ENCODE measurements at places on chromosomes 6 and 20. TPM values are rescaled to one million over a fixed set of nuclear protein-coding genes. Genes with fewer than 3 reads are reported as not detected.

DNA sequence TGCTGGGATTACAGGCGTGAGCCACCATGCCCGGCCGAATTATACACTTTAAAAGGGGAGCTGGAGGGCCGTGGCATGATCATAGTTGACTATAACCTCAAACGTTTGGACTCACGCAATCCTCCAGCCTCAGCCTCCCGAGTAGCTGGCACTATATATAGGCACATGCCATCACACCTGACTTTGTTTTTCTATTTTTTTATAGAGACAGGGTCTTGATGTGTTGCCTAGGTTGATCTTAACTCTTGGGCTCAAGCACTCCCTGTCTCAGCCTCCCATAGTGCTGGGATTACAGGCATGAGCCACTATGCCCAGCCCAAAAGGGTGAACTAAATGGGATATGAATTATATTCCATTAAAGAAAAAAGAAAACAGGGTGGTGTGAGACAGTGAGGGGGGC, 7.8 kb downstream of the PTGIS start:
- DNase-seq = no peak

- no peak for DNase-seq
Measured at GRCh38 chr20:53967527-53967926, 102.9 kb downstream of the BCAS1 start.

DNA sequence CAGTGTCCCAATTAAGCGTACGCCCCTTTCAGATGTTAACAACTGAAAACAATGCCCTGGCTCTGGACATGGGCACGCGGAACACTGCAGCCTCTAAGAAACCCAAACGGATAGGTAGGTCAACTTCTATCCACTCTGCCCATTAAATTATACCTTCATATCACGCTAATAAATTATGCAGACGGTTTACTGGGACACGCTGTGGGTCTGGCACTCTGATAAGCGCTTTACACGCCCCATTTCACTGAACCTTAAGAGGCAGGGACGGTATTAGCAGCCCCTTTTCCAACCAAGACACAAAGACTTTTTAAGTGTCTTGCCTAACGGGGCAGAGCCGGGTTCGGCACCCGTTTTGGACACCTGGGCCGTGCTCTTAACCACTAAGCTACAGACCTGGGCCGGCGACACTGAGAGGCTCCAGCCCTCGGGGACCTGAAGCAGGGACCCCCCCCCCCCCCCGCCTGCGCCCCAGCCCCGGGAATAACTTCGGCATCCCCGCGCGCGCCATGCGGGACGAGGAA, 744 bp downstream of the STAU1 start:
- DNase-seq = no peak

DNA sequence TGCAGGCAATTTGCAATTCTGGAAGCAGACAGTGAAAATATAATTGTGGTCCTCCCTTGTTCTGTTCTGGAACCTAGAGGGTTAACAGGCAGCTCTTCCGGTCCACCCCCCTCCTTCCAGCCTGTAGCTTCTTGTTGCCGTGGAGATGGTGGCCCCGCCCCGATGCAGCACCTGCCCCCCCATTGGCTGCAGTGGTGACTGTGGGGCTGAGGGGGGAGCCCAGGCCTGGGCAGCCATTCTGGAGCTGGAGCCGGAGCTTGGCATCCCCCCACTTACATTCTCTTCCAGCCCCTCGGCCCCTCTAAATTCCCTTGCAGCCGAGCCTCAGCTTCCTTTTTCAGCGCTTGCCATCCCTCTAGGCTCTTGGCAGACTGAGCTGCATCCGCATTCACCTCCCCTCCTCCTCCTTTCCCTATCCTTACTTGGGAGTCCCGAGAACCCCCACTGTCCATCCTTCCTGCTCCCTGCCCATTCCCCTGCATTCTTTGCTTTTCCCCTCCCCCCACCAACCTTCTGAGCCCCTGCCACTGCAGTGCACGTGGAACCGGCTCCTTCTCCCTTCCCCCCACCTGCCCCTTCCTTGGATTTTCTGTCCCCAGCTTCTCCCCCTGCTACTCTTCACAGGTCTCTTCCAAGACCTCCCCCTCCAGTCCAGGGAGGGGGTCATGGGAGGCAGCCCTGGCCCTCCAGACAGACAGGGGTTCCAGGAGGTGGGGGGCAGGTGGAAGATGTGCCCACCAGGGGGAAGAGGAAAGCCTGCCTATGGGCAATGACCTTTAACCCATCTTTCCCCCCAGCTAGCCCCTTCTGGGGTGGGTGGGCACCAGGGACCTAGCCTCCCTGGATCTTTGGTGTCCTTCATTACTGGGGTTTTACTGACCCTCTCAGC, 11.4 kb downstream of the SYNGAP1 start:
- DNase-seq = peak; percentile 72

Gene LPA
- not detected for total RNA-seq

DNA sequence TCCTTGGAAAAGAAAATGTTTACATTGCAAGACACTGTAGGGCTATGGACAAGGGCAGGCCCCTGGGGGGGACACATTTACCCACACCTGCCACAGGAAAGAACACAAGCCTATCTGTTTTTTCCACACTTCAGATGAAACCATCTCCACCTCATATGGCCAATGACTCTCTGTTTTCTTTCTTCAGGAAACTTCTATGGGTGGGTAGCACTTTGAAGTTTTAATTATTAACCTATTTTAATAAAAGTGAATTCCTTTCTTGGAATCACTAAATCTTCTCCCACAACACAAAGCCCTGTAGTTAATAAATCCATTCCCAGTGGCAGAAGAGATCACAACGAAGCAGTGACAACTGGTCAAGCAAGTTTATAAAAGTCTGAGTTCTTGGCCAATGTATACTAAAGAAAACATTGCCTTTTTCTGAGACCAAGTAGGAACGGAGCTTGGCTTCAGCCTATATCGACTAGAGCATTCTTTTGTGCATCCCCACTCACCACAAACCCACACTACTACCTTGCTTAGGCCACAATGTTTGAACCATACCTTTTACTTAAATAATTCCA, 125.1 kb upstream of the CARMIL1 start:
- DNase-seq = no peak

Gene PRDM13
- total RNA-seq = not detected

GRCh38 chr6:135419162-135419561, 78.4 kb downstream of the AHI1 start:
- no peak for DNase-seq

DNA sequence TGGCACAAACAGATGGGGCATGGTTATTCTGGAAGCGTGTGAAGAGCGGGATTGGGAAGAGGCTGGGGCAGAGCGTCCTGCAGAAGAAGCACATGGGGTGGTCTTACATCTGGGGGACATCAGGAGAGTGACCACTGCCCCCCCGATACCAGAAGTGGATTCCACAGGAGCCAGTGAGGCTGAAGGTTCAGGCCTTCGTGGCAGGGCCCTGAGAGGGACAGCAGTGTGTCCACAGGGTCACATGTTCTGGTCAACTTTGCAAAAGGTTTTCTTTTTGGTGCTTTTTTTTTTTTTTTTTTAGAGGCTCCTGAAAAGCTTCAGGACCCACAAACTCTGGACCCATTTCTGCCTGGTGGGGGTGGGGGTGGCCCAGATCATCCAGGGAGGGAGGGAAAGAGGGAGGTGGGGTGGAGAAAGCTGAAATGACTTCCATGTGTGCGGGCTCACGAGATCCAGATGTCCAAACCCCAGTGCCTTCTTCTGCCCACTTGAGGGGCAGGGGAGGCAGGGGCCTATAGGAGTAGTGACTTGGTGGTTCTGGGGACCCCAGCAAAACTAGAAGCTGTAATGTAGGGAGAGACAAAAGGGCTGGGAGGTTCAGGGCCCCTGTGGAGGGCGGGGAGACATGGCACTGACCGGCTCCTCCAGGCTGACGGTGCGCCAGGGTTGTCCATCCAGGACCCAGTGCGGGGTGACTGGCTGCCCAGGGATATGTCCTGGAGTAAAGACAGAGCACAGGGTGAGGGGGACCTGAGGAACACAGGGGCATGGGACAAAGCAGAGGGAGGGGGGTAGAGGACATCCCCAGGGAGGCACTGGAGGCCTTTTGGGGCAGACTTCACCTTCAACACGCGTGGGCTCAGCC, 2.7 kb downstream of the ADAM33 start:
- DNase-seq = peak; percentile 35

GRCh38 chr6:52562911-52563310, 13.9 kb downstream of the TRAM2 start:
- no peak for DNase-seq

- DNase-seq = no peak
Measured at GRCh38 chr20:23820493-23820892, 6.0 kb downstream of the CST2 start.

DNA sequence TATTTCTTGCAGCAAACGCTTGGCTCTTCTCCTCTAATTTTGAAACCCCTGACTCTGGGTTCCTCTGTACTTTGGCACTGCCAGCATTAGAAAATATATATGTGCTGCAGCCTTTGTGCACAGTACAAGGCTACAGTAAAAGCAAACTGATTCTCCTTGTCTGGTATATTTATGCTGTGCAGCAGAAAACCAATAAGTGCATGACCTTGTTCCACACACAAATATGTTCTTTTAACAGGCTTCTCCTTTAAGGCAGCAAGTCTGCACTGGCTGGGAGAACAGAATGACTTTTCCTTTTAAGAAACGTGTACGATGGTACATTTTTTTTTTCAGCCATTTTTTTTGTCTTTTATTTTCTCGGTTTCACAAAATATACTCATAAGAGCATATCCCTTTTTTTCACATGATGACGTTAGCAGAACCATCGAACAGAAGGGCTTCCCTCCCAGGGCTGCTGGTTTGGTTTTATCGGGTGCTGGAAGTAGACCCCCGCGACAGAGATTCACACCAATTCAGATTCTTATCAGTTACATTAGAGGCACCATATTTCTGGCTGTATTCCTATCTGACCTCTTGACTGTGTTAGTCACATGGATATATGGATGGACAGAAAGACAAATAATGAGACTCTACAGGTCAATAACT, 129.9 kb upstream of the ARID1B start:
- DNase-seq = no peak

Gene EMILIN3
- total RNA-seq = 6.6 TPM

- no peak for DNase-seq
Measured at GRCh38 chr20:10686356-10687133, 12.7 kb upstream of the JAG1 start.

DNA sequence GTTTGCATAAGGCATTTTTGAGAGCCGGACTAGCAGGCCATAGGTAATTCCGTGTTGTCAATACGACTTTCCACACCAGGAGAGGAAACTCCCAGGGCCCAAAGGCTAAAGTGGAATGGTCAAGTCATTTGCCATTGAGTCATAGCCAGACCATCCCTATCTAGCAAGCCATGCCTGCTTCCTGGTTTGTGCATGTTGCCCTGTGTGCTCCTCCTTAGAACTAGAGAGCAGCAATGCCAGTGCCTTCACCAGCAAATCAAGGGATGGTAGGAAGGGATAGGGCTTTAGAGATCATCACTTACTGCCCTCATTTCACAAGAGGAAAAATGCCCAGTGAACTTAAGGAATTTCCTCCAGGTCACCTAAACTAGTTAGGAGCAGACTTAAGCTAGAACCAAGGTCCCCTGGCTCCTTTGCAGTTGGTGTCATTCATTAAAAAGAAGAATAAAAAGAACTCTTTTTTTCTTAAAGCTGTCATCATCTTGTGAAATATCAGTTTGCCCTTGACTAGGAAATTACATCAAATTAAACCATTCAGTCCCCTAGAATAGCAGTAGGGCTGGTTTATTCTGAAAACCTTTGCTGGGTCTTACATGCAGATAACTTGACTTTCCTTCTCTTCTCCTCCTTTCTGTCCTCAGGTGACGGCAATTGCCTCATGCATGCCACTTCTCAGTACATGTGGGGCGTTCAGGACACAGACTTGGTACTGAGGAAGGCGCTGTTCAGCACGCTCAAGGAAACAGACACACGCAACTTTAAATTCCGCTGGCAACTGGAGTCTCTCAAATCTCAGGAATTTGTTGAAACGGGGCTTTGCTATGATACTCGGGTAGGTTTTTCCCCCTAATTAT, 7.4 kb downstream of the TNFAIP3 start:
- no peak for DNase-seq

DNA sequence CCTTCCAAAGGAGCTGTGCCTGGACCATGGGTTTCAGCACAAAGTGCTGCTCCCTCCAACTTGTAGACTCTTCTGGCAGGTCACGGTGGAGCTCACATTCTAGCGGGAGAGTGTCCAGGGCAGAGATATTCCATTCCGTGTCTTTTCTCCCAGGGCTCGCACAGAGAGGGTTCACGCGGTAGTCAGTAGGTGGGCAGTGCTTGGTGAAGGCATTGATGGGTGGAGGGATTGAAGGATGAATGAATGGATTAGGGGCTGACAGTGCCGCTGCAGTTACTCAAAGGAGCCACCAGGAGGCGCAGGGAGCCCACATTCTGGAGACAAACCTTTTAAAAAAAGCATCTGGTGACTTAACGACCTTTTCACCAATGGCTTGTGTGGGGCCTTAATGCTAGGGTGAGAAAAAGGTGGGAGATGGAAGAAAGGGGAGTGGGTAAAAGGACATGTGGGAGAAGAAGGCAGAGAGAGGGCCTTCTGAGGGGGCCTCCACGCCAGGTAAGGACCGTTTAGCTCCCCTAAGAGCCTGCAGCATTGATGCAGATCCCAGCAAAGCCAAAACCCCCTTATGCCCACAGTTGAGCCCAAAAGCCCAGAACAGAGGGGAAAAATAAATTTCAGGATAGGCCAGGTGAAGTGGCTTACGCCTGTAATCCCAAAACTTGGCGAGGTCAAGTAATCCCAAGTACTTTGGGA, 17.5 kb upstream of the FAM110A start:
- peak; percentile 82 for DNase-seq

DNA sequence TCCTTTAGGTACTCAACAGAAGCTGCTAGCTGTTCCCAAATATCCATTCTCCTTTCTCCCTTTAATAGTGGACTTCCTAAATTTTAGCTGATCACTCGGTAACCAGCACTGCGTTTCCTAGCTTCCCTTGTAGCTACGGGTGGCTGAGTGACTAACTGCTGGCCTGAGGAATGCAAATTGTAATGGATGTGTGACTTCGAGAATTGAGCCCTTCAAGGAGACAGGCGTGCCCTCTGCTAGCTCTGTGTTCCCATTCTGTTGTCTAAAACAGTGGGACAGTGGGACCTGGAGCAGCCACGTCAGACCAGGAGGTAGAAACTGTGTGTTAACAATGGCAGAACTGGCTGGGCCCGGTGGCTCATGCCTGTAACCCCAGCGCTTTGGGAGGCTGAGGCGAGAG, 56.5 kb downstream of the SCML4 start:
- no peak for DNase-seq

Gene MAP3K7
- total RNA-seq = 15.6 TPM

DNA sequence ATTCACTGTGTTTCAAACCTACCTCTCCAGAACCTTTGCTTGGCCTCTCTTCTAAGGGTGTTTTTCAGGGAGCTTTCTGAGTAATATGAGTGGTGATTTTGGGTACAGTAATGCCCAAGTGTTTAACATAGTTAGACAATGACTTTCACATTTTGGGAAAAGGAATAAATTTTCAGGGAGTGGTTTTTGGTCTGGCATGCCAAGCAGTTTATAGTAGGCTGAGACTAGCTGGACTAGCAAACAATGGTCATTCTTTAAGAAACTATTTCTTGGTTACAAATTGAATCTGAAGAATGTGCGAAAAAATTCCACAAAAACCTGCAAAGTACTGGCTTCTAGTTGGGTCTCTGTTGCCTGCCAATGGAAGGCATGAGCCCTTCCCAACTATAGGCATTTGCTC, 15.4 kb downstream of the FNDC1 start:
- DNase-seq = no peak

GRCh38 chr6:42075159-42075838, 25.0 kb downstream of the TAF8 start:
- peak; percentile 87 for DNase-seq

- DNase-seq = no peak
Measured at GRCh38 chr20:4918473-4918872, 82.8 kb downstream of the SLC23A2 start.
